G401 (cell line): ENCODE measurements at places on chromosomes 5 and 9. TPM values are rescaled to one million over a fixed set of nuclear protein-coding genes. Genes with fewer than 3 reads are reported as not detected.

TNFSF15 gene
- not detected in 2 replicates for total RNA-seq

NUDT2 gene
- total RNA-seq: 27.5 and 50.5 TPM in 2 replicates

PCDHA1 gene
- 0.03 TPM in 1 of 2 replicates, not detected in the other for total RNA-seq

IFNA2 gene
- not detected in 2 replicates for total RNA-seq

SLCO6A1 gene
- not detected in 2 replicates for total RNA-seq

MAP1B gene
- total RNA-seq: 11.3 and 21.9 TPM in 2 replicates

SMIM33 gene
- total RNA-seq: not detected in 2 replicates

IZUMO3 gene
- not detected in 2 replicates for total RNA-seq

HCN1 gene
- not detected in 2 replicates for total RNA-seq

OTP gene
- total RNA-seq: not detected in 2 replicates
